T-helper 1 cell treated with Interleukin-12 subunit alpha and Interleukin-12 subunit beta and Interleukin-4 antibody, amounts not matched to agents 30 ng/mL and 1 ng/mL, for 36 hours (primary cell): ENCODE measurements at places on chromosomes 12 and 14. TPM values are rescaled to one million over a fixed set of nuclear protein-coding genes. Genes with fewer than 3 reads are reported as not detected.

ANKS1B gene
- 0.46 and 1.2 TPM in 2 replicates for total RNA-seq

NYNRIN gene
- total RNA-seq: 0.12 and 0.17 TPM in 2 replicates

TSPAN19 gene
- not detected in 2 replicates for total RNA-seq

CFAP251 gene
- 0.96 and 1.3 TPM in 2 replicates for total RNA-seq

BCL2L14 gene
- 6.0 and 6.3 TPM in 2 replicates for total RNA-seq

ACOT4 gene
- total RNA-seq: 0.61 and 0.90 TPM in 2 replicates

FKBP3 gene
- total RNA-seq: 51.3 and 53.2 TPM in 2 replicates

RPS6KA5 gene
- total RNA-seq: 47.2 and 49.6 TPM in 2 replicates

TPPP2 gene
- not detected in 2 replicates for total RNA-seq

CCDC88C gene
- total RNA-seq: 189 and 196 TPM in 2 replicates

SMCO2 gene
- 1.4 and 1.8 TPM in 2 replicates for total RNA-seq

CACNA1C gene
- 0.42 and 0.54 TPM in 2 replicates for total RNA-seq

LRR1 gene
- 36.0 and 42.0 TPM in 2 replicates for total RNA-seq

NTF3 gene
- not detected in 2 replicates for total RNA-seq

GALNT16 gene
- total RNA-seq: 0.02 TPM in 1 of 2 replicates, not detected in the other

TDRD9 gene
- total RNA-seq: not detected in 2 replicates

C12orf50 gene
- total RNA-seq: 0.12 TPM in 1 of 2 replicates, not detected in the other

ATXN7L3B gene
- 23.7 and 23.8 TPM in 2 replicates for total RNA-seq

PMCH gene
- total RNA-seq: 1.8 and 2.7 TPM in 2 replicates

GUCY2C gene
- not detected in 2 replicates for total RNA-seq

GTF2H3 gene
- total RNA-seq: 43.7 and 50.5 TPM in 2 replicates

PTPN21 gene
- total RNA-seq: not detected in 2 replicates

DHRS4L2 gene
- total RNA-seq: 17.6 and 19.0 TPM in 2 replicates

GPR33 gene
- not detected in 2 replicates for total RNA-seq

TAS2R19 gene
- 3.9 and 4.5 TPM in 2 replicates for total RNA-seq

EEA1 gene
- total RNA-seq: 13.7 and 16.2 TPM in 2 replicates

DNAI7 gene
- total RNA-seq: not detected in 2 replicates

TRAF3 gene
- total RNA-seq: 92.9 and 93.9 TPM in 2 replicates

MUCL1 gene
- total RNA-seq: not detected in 2 replicates

HVCN1 gene
- 8.9 and 10.6 TPM in 2 replicates for total RNA-seq

PLBD1 gene
- not detected in 2 replicates for total RNA-seq

OTOGL gene
- total RNA-seq: not detected in 2 replicates

CAPZA3 gene
- total RNA-seq: not detected in 2 replicates

SYT1 gene
- total RNA-seq: not detected in 2 replicates

ABCC9 gene
- not detected in 2 replicates for total RNA-seq

PTCSC3 gene
- not detected in 2 replicates for total RNA-seq

HCAR1 gene
- total RNA-seq: 2.0 and 2.4 TPM in 2 replicates

TMEM229B gene
- 23.3 and 25.6 TPM in 2 replicates for total RNA-seq

AVPR1A gene
- not detected in 2 replicates for total RNA-seq

NOXRED1 gene
- 0.17 and 0.22 TPM in 2 replicates for total RNA-seq

ADCY6 gene
- total RNA-seq: 0.22 and 0.32 TPM in 2 replicates

SYNDIG1L gene
- not detected in 2 replicates for total RNA-seq

KCNK10 gene
- not detected in 2 replicates for total RNA-seq

PRR4 gene
- total RNA-seq: 2.1 and 2.4 TPM in 2 replicates

CS gene
- 255 and 262 TPM in 2 replicates for total RNA-seq

FAM234B gene
- 3.8 and 4.1 TPM in 2 replicates for total RNA-seq

OXA1L gene
- 119 and 120 TPM in 2 replicates for total RNA-seq

MAP3K9 gene
- total RNA-seq: 5.0 and 5.7 TPM in 2 replicates

PRR13 gene
- 214 and 222 TPM in 2 replicates for total RNA-seq

LTBR gene
- total RNA-seq: 0.20 and 1.0 TPM in 2 replicates

LRRIQ1 gene
- not detected in 2 replicates for total RNA-seq

MIP gene
- not detected in 2 replicates for total RNA-seq

ADAMTS20 gene
- not detected in 2 replicates for total RNA-seq

GALNT8 gene
- 1.1 and 1.6 TPM in 2 replicates for total RNA-seq

PRPF39 gene
- total RNA-seq: 44.0 and 46.2 TPM in 2 replicates

ANO4 gene
- total RNA-seq: not detected in 2 replicates
